ENCODE measurements at places on chromosomes 7 and 10.

DNA sequence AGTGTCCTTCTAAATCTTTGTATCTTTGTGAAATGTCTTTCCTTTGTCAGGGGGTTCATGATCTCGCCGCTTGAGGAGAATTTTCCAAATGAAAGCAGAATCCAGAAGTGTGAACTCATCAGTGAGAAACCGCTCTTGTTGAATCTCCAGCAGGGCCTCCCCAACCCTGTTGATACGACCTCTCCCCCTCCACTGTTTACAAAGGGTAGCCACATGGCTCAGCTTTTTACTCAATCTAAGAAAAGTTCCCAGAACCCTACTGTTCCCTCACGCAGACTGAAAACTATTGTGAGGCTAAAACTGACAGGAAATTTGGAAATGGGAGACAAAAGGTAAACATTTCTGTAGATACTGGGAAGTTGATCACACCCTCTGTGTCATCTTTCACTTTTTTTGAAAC is 73.9 kb downstream of the SEMA3C start:
- DNase-seq = no peak

GRCh38 chr10:114711176-114711868 is 53.2 kb upstream of the ABLIM1 start:
- DNase-seq = no peak

GRCh38 chr7:35725280-35725680 is 30.3 kb upstream of the HERPUD2 start:
- DNase-seq = no peak

- no peak for DNase-seq
Measured at GRCh38 chr7:136018104-136018503, 40.9 kb upstream of the MTPN start.

GRCh38 chr10:89785095-89785494 is 83.7 kb downstream of the KIF20B start:
- no peak for DNase-seq

GRCh38 chr7:103679151-103680132 is 233.4 kb upstream of the SLC26A5 start:
- no peak for DNase-seq

DNA sequence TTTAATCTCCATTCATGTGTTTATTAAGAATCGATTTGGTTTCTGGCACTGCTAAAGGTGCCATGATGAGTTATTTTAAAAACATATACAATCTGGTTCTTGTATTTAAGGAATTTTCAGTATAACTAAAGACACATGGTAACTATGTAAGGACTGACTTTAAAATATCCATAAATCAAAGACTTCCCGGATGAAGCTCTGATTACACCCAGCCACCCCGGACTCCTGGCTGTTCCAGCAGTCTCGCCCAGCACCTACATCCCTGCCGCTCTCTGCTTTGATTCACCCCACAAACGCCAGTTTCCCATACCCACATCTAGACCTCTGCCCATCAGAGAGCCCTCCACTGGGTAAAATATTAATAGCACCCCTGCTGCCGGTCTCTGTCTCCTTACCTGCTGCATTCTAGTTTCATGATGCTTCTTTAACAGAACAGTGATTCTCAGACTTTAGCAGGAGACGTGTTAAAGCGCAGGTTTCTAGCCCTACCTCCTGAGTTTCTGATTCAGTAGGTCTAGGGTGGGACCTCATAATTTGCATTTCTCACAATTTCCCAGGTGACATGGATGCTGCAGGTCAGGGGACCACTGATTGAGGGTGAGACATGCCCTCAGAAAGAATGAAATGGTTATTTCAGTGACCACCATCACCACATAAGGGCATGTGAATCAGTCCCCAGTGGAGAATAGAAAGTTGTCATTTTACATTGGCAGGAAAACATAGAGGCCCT is 185.7 kb downstream of the KIAA1217 start:
- DNase-seq = no peak

DNA sequence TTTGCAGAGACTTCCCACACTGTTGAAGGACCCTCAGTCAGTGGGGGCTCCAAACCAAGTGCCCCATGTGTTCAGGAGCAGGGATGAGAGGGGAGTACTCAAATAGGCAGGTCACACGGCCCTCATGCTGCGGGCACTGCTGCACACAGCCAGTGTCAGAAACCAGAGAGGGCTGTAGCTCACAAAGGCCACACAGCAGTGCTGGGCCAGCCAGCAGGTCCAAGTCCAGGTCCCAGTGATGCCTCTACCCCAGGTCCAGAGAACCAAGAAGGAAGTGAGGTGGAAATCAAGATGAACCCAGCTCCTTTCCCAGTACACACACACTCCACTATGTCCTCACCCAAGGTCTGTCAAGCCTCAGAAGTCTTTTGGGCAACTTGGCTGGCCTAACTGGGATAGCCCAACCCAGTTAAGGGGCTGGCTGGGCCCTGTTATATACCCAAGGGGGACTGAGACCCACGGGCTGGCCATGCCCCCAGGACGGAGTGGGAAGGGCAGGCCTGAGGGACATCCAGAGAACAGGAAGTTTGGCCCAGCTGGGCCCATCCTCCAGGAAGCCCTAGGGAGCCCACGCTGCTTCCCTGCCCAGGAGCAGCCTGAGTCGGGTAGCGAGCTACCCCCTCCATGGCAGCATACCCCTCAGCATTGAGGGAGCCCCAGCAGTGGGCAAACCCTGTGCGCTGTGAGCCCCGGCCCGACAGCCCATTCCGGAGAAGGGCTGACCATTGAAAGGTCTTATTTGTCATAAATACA is 24.3 kb downstream of the GRID1 start:
- DNase-seq = no peak

- DNase-seq = no peak
Measured at GRCh38 chr7:17385612-17386011, 87.2 kb downstream of the AHR start.

GRCh38 chr10:130764651-130765050 is 546.9 kb downstream of the TCERG1L start:
- DNase-seq = no peak

- DNase-seq = no peak
Measured at GRCh38 chr10:63707254-63707910, 186.2 kb downstream of the REEP3 start.

- DNase-seq = no peak
Measured at GRCh38 chr7:95545007-95545615, 51.2 kb downstream of the PDK4 start.

GRCh38 chr7:87316846-87317552 is 28.5 kb upstream of the CROT start:
- no peak for DNase-seq

DNA sequence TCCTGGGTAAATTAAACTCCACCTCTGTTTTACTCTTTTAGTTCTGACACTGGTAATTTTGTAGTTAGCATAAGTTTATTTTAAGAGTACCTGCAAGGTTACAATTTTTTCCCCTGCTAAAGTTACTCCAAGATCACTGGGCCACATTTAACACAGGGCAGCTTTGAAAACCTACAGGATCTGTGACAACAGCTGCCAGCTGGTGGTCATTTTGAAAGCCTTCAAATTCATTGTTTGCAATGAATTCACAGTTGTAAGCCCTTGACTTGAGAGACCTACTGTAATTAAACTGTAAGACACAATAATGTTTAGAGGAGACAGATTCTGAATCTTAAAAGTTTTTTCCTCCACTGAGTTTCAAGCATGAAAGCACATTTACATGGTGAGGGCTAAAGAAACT is 129.6 kb downstream of the CNOT4 start:
- DNase-seq = no peak

- DNase-seq = no peak
Measured at GRCh38 chr7:875476-876076, 778 bp upstream of the GET4 start.

DNA sequence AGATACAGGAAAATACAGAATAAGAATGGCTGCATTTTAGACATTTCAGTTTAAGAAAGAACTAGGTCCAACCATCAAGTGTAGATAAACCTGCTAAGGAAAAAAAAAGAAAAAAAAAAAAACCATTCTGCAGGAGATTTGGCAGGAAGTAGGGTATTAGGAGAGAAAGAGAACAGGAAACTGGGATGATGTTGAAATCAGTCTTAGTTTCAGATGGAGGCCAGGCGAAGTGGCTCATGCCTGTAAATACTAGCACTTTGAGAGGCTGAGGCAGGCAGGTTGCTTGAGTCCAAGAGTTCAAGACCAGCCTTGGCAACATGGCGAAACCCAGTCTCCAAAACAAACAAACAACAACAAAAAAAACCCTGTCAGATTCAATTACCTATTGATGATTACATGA is 120.2 kb downstream of the RAB11FIP2 start:
- DNase-seq = no peak

- DNase-seq = no peak
Measured at GRCh38 chr10:5783300-5783699, 29.9 kb downstream of the GDI2 start.

DNA sequence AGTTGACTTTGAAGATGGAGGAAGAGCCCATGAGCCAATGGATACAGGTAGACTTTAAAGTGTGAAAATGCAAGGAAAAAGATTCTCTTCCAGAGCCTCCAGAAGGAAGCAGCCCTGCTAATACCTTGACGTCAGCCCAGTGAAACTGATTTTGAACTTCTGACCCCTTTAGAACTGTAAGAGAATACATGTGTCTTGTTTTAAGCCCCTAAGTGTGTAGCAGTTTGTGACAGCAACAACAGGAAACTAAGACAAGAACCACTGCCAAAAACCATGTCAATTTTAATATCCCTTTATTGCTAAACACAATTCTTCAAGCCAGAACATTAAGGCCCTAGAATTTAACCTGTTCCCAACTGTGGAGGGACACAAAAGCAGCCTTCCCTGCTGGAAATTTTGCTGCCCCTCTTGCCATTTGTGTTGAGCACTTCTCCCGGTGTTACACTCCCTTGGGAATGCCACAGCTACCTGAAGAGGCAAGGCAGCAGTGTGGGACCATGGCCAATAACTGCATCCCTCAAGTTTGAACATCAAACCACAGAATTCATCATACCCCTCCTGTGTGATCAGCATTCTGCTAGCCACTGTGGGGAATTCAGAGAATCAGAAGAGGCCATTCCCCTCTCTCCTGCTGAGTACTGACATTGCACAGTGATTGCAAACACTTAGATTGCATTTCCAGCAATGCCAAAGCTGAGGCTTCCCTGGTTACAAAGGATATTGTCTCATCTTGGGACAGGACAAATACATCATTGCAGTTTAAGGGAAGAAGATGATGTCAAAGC is 12.3 kb upstream of the CCDC172 start:
- DNase-seq = no peak

DNA sequence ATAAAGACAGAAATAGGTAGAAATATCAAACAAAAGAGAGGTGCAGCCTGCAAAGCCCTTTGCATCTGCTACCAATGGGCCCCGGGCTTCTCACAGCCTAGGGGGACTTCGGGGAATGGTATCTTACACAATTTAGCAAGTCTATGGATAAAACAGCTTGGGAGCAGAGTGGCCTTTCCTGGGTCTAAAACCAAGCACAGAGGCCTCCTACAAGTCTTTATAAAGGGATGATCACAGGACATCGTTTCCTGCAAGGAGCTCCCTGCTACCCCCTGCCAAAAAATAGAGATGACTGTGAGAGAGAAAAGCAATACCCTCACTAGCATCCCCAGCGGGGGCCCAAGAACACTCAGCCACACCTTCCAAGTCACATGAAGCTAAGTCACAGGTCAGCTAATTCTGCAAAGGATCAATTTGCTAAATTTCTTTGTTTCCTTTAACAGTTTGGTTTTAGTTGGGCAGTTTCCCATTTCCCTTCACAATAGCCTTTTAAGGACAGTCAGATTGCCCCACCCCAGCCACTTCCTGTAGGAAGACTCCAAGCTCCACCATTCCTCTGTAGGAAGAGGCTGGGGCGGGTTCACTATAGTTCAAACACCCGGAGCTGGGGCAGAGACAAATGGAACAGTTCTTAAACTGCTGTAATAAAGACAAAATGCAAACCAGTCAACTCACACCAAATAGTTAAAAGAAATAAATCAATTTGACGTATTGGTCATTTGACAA is 105.5 kb downstream of the SLIT1 start:
- DNase-seq = no peak

- no peak for DNase-seq
Measured at GRCh38 chr7:50367570-50367969, 63.1 kb downstream of the IKZF1 start.

- no peak for DNase-seq
Measured at GRCh38 chr10:72612203-72612826, 13.6 kb downstream of the MICU1 start.

DNA sequence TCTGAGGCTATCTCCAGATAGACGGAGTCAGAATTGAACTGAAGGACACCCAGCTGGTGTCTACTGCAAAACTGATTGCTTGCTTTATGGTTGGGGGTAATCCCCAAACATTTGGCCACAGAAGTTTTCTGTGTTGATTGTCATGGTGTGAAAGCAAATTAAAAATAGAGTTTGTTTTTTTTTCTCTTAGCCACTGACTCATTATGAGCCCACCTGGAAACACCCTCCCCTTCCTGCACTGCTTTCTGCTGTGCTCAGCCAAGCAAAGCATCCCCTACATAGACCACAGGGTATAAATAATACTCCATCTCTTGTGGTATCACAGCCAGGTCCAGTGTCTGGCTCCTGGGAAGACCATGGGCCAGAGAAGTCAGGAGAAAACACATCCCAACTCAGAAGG is 6.5 kb upstream of the VWC2 start:
- DNase-seq = no peak

DNA sequence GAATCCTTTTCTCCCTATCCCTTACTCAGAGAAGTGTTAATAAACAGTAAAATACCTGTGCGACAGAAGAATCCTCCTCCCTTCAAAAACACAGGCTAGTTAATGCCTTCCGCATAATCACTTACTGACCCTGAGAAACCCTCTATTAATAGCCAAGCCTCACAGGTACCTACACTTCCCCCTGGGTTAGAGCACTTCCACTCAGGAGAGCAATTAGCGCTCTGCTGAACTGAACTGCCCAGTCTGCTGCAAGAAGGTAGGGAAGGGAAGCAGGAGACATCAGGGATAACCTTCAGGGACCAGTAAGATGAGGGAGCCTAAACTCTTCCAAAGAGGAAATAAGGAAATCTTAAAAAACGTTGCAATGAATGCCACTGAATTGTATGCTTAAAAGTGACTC is 39.6 kb downstream of the KIAA1549 start:
- DNase-seq = no peak

DNA sequence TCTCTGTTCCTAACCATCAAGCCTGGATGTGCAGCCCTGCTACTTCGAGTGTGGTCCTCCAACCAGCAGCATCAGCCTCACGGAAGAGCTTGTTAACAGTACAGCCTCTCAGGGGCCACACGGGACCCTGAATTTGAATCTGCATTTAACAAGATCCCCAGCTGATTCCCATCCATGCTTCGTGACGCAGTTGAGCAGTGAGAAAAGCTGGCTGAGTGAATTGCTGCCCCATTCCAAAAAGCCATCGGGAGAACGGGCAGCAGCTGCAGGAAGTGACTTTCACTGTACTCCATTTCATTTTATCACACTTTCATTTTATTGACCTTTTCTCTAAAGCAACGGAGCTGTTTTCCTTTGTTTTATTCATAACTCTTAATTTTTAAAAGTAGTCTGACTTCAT is 22.5 kb downstream of the FAM171A1 start:
- no peak for DNase-seq

GRCh38 chr10:4648999-4649398 is 177.0 kb upstream of the AKR1E2 start:
- no peak for DNase-seq

GRCh38 chr10:373015-373414 is 237.8 kb downstream of the ZMYND11 start:
- no peak for DNase-seq
